Left ventricle myocardium superior (tissue), 1 donor: ENCODE measurements at places on chromosomes 6 and 20.

GRCh38 chr6:100662264-100662663 lies 197.5 kb upstream of the SIM1 start:
- DNase-seq: no peak

DNA sequence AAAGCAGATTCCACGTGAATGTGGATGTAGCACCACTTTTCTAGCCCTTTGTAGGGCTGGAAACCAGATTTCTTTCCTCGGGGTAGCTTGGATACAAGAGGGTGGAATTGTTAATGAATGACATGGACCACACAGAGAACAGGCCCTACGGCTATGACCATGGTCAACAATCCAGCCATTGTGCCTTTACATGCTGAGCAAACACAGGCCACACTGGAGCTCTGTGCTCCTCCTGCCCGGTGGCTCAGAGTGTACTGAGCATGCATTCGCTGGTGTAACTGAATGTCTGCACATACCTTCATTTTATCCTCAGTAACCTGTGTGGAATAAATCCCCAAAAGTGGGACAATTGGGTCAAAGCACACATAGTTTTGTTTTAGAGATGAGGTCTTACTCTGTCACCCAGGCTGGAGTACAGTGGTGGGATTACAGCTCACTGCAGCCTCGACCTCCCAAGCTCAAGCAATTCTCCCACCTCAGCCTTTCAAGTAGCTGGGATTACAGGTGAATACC lies 32.8 kb downstream of the LRP11 start:
- DNase-seq: no peak

DNA sequence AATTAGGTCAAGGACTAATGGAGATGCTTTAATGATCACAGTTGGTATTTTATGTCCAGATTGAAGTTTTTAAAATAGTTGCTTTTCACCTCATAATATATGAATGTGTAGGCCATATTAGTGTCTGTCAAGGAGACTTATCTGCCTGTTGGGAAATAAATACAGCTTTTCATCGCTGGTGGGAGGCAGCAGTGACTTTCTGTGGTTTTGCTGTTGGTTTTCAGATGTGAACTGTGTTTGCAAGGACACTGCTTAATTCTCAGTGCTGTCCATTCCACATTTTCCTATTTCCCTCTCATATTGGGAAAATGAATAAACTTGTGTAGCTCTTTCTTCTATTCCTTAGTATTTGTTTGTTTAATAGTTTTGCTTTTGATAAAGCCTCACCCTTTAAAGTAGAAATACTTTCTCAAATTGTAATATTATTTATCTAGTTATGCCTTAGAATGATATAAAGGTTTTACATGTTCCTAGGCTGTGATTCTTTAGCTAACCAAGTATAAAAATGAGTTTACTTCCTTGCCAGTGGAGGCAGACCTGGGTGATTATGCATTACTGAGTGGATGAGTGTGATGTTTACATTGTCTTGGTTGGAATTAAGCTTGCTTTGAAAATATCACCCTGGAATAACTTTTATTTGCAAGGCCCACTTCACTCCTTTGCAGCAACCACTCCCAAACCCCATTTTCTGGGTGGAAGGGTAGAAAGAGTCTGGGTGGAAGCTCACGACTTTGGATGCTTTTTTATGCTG lies 3.3 kb downstream of the PLCB4 start:
- no peak for DNase-seq

DNA sequence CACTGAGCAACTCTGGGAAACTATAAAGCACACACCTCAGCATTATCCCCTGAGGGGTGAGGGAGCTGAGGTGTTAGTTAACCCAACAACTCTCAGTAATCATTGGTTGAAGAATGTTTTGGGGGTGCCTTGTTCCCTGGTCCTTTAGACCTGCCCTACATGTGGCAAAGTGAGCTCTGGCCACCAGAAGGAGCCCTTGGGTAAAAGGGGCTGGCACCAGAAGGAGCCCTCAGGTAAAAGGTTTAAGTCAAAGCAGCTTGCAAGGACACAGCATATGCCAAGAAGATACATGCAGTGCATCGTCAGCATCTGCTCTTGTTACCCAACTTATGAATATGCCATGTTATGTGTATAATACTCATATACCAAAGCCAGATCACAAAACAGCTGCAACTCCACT lies 1081.7 kb downstream of the KIF16B start:
- no peak for DNase-seq

- no peak for DNase-seq
These were observed 15.3 kb downstream of the PHIP start for GRCh38 chr6:79062708-79063107.

DNA sequence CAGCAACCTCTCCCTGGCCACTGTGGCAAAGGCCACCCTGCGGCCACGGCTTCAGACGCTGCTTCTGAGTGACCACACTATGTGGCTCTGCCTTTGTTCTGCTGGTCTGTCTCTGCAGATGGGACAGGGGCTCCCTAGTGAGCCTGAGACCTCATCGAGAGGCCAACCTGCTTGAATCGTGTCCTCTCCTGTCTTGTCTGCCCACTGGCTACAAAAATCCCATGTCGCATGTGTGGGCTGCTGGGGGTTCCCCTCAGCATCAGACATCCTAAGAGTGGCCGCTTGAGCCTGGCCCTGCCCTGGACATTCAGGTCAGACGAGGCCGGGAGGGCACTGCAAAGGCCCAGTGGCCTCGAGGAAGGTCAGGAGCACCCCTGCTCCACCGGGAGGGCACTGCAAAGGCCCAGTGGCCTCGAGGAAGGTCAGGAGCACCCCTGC lies 222.9 kb downstream of the DLL1 start:
- DNase-seq: peak; percentile 16
